ENCODE measurements at places on chromosomes 3 and 15.

- no peak for DNase-seq
Measured at GRCh38 chr3:160458151-160458550, 8.6 kb upstream of the TRIM59 start.

DNA sequence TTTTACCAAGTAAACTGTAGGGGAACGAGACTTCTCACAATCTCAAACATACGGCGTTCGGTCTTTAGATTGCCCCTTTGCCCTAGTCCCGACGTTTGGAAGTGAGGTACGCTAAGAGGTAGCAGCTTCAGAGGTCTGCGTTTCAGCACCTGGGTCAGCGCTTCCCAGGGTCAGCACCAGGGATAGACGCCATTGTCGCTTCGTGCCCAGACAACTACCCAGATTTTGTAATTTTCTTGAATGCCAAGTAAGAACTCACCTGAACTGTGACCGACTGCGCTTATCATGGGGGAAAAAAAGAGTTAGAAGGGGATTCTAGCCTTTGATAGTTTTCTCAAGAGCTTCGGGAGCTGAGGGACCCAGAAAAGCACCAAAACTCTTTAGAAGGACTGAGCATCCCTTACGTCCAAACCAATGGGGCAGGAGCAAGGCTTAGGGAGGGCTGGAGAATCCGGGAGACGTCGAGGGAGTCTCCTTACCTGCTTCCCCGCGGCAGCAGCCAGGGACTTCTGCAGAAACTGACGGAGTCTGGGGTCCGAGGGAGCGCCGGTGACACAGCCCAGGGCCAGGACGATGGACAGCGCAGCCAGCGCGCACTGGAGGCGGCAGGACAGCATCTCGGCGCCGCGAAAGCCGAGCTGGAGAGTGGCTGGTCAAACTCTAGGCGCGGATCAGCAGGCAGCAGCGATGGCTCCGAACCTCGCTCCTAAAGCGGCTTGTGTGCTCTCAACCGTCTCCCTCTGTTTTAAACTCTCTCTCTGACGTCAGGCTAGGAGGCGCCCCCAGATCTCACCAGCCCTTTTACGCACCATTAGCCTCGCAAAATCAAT, at the start of gene SST:
Gene SST, minus strand, starts transcription at position 720 of the 830 bp plus-strand sequence. Its CDS starts 103 bp downstream, at position 617.
- no peak for DNase-seq

- DNase-seq, result no peak
Measured at GRCh38 chr3:56763233-56763632, 38.5 kb downstream of the ARHGEF3 start.

- no peak for DNase-seq
Measured at GRCh38 chr3:114879059-114880031, 267.7 kb downstream of the ZBTB20 start.

DNA sequence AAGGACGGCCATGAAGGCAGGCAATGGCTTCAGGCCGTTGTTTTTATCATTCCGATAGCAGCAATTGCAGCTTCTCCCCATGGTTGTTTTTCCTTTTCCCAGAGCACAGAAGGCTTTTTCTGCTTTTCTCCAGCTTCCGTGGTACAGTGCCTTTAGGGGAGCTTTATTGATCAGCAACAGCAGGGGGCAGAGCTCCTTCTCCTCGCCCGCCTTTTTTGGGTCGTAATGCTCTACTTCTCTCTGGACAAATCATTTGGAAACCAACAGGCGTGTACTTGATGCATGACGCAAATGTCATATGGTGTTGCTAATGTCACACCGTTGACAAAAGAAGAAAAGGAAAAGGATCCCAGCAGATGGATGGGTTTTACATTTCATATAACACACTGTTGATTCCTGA, 79.7 kb upstream of the SNRK start:
- no peak for DNase-seq

DNA sequence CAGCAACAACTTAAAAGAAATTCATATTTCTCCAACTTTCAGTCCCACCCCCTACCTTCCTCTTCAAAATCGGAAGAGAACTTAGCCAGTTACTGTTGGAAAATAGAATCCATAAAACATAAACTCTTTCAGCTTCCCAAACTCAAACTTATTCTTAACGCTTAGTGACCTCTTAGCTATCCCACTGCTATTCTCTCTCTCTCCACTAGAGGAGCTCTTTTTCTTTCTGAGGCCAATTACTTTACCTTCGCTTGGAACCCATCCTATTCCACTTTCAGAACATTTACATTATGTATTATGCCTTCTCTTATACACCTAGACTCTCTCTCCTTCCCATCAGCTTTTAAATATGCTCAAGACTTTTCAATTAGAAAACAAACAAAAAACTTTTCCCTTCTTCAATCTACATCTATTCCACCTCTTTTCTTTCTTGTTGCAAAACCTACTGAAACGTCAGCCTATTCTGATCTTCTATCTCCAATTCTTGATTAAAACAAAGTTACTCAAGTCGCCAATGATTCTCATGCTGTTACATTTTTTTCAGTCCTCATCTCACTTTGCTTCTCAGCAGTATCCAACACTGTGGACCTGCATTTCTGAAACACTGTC, 13.4 kb upstream of the GHSR start:
- no peak for DNase-seq

DNA sequence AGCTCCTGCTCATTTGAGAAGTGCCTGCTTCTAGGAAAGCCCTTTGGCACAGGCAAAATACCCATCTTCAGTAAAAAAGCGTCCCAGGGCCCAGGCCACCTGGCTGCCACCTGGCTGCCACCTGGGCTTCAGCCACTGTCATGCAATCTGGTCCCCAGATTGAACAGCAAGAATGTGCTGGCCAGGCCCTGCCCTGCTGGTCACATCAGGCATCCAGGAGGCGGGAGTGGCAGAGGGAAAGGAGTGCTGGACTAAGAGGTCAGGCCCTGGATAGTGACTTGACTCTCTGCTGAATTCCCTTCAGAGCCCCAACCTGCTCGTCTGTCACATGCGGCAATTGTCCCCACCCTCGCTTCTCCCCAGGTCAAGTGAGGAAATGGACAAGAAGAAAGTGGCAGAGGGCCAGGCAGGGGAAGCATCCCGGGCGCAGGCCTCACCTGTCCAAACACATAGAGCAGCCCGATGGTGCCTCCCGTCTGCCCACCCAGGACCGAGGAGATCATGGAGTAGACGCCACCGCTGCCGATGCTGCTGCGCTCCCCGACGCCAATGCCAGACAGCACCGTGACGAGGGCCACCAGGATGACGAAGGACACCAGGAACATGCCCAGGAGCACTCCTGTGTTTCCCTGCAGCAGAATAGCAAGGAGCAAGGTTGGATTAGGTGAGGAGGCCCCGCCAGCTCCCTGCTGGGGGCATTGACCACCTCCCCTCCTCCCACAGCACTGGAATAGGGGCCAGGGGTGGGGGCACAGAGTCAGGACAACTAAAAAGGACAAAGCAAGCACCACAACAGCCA, 25.5 kb downstream of the SLC12A8 start:
- DNase-seq, result no peak

DNA sequence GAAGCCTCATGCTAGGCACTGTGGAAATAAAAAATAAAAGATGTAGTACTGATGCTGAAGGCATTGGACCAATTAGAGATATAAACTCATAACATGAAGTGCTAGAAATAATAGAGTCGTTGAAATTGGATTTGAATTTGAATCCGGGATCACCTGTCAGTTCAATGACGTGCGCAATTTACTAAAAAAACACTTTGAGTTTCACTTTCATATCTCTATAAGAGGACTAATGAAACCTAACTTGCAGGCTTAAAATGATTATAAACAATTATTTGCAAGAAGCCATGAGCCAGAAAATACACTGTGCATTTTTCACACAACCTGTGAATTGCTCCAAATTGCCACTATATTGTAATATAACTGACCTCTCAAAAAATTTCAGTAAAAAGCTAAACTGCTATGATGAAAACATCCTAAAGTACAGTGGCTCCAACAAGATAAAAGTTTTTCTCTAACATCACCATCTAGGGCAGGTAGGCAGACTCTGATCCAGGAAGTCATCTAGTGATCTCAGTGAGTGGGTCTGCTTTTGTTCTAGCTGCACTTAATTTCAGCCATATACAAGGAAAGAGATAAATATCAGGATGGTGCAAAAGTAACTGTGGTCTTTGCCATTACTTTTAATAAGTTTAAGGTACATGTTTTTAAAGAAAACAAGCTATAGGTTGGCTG, 440.2 kb downstream of the CNTN6 start:
- DNase-seq, result no peak

- peak; percentile 9 for DNase-seq
Measured at GRCh38 chr3:45491344-45491743, 103.0 kb downstream of the LARS2 start.
